ENCODE measurements at places on chromosomes 13 and 19. TPM values are rescaled to one million over a fixed set of nuclear protein-coding genes. Genes with fewer than 3 reads are reported as not detected.

DNA sequence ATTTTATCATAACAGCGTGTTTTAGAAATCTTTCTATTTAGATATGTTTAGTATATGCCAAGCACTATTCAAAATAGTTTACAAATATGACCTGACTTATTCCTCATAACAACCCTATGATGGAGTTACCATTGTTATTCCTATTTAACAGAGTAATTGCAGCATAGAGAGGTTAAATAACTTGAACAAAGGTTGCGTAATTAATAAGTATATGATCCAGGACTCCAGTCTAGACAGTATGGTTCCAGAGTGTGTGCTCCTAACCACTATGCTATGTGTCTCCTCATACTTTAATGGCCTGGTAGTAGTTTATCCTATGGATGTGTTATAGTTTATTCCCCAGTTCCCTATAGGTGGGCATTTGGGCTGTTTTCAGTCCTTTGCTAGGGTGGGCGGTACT lies 145.3 kb downstream of the PAN3 start:
- DNase-seq = no peak

DNA sequence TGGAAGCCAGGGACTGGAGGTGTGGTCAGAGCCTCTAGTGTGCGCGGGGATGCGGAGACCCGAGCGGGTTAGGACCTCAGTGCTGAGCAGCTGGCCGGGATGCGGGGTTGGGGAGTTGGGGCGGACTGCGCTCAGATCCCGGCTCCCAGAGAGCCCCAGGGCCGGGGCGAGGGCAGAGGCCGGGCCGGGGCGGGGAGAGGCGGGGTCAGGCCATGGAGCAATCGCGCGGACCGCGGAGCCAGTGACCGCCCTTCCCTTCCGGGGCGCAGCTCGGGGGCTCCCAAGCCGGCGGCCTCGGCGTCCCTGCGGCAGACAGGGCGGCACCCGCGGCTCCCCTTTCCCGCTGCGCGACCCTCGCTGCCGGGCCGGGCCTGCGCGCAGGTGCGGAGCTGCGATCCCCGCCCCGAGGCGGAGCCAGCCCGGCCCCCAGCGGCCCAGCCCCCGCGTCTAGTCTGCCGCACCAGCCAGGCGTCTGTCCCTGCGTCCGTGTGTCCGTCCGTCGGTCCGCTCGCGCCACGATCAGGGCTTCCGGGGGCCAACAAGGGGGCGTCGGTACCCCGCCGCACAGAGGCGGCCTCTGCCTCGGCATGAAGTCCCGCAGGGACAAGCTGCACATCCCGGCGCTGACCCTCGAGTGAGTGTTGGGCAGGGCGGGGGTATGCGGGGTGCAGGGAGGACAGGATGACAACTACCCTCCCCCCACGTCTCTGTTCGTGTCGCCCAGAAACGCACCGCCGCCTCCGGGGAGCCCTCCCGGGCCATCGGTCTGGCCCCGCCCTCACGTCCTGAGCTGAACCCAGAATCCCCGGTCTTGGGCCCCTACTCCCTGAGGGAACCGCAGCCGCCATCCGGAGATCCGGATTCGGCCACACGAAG lies 12.4 kb downstream of the MAST3 start:
- DNase-seq = no peak

- no peak for DNase-seq
These were observed 46.3 kb downstream of the DACH1 start for GRCh38 chr13:71820699-71821098.

Gene ZNF627
- total RNA-seq = 14.2 TPM

Gene LILRB1
- total RNA-seq = not detected
